ENCODE measurements at places on chromosomes 1 and 21.

GRCh38 chr1:234862360-234862943 lies 252.5 kb upstream of the IRF2BP2 start:
- DNase-seq, result no peak

GRCh38 chr1:209768354-209768774 lies 12.5 kb downstream of the TRAF3IP3 start:
- peak; percentile 96 for DNase-seq

GRCh38 chr1:162111572-162111971 lies 42.1 kb downstream of the NOS1AP start:
- DNase-seq, result no peak

DNA sequence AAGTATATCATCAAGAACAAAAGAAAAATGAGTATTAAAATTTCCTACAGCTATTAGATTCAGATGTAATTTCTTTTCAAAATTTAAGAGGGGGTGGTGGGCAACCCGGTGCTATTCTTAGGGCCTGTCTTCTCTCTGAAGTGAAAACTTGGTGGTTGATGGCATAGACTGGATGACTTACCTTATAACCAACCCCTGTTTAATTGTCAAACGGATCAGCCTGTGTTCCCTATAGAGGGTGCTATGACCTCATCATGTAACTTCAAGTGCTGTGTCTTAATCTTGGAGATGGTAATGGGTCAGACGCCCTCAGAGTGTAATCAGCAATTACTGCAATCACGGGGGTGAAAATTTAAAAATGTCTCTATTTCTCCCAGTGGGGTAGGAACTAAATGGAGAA lies 176.2 kb downstream of the PCP4 start:
- DNase-seq, result no peak

- no peak for DNase-seq
These were observed 239.9 kb upstream of the IRF2BP2 start for GRCh38 chr1:234849832-234850231.

- no peak for DNase-seq
These were observed 1.3 kb downstream of the BRINP3 start for GRCh38 chr1:190476321-190476720.

DNA sequence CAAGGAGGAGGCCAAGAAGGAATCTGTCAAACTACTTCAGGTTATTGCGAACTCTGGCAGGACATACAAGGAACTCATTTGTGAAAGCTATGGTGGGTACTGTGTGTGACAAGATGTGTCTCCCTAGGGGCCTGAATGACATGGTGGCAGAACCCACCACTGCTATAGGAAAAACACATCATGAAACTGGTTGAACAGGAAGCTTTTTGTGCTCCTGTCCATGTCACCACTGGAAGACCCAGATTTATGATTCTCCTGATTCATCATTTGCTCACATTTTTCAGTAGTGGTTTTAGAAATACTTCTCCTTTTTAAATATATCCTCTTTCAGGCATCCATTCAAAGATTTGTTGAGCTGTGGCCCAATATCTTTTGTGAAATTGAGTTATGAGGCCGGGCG lies 23.6 kb downstream of the ARMH1 start:
- no peak for DNase-seq

DNA sequence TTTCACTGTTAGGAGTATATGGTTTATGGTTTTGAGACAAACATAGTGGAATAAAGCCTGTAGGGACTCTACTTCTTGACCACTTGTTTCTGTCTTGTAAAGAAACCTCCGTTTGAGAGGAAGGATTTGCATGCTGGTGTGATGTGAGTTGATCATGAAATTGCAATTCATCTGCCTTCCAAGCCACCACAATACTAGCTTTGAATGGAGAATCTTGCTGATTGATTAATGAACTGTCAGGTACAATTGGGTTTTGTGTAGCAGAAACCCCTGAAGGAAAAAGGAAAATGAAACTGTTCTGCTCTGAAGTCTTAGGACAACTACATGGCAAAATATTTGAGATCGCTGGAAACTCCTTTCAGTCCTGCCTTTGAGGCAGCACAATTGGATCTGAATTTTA lies 90.7 kb downstream of the VPS13D start:
- DNase-seq, result peak; percentile 32

GRCh38 chr1:31618916-31619846 lies 1.7 kb downstream of the HCRTR1 start:
- no peak for DNase-seq

DNA sequence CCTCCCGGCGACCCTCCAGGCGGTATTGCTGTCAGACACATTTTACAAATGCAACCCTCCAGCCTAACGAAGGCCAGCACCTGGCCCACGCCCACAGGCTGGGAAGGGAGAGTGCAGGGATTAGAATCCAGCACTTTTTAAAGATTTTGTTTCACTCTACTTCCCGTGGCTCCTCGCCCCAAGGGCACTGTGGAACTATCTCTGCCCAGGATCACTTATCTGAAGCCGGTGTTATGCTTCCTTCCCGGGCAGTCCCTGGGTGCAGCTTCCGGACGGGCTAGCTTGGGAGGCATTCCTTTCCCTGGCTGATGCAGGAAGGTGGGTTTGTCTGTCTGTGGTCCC lies 35.8 kb downstream of the CCN1 start:
- no peak for DNase-seq

GRCh38 chr1:202857136-202857610 lies 31.8 kb downstream of the RABIF start:
- no peak for DNase-seq

DNA sequence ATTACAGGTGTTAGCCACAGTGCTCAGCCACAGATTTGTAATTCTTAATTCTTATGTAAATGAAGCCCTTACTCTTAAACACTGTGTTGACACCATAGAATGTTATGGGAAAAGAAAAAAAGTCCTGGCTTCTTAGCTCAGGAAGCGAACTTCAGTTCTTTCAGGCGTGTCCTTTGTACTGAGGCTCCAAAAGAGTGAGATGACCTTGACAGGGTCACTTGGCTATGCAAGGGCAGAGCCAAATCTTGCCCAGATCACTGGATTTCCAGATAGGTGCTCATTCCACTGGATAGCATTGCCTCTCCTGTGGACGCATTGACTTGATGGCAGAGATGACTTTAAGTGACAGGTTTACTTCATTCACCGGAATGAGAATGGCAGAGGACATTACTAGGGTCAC lies 4.8 kb downstream of the NFYC start:
- DNase-seq, result no peak

GRCh38 chr1:191698246-191698645 lies 460.0 kb upstream of the RGS18 start:
- no peak for DNase-seq

DNA sequence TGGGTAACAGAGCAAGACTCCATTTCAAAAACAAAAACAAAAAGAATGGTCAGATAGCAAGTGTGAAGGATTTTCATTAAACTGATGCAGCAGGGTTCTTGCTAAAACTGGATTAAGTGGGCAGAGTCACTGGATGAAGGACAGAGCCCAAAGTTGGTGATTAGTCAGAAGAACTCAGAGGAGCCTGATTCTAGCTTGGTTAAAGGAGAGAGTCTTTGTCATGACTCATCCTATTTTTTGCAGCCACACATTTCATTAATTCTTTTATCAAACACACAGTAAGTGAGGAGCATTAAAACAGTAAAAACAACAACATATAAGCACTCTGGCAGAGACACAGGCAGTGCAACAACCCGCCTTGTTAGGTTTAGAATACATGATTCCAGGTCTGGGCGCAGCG lies 56.0 kb upstream of the EDARADD start:
- no peak for DNase-seq

GRCh38 chr1:183306317-183307042 lies 111.7 kb downstream of the NMNAT2 start:
- peak; percentile 22 for DNase-seq

DNA sequence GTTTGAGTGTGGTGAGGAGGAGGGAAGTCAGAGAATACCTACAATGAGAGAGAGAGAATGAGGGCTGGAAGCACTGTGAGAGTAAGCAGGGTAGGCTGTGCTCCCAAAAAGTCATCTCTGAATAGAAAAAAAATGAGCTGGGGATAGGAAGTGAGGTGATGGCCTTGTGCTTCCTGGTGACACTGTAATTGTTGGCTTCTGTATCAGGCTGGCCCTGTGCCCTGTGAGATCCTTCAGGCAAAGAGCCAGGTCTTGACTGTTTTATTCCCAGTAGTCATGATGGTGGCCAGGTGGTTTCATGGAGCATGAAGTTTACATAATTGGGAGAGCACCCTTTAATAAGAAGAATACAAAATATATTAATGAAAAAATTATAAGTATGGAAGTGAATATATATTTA lies 20.4 kb upstream of the SPATA6 start:
- no peak for DNase-seq

DNA sequence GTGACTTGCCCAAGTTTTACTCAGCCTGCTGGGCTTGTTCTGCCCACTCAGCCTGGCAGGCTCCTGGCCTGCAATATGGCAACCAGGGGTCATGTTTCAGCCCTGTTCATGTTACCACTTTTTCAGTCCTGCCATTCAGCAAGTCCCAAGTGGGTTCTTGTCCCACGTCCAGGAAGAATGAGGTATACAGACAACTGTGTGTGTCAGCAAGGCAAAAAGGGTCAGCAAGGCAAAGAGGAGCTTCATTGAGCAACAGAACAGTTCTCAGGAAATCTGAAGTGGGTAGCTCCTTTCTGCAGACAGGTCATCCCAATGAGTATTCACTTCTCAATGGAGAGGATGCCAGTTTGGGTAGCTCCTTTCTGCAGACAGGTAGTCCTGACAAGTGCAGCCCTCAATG lies 1233.3 kb upstream of the B3GALT2 start:
- no peak for DNase-seq

- no peak for DNase-seq
These were observed 335.0 kb upstream of the GREM2 start for GRCh38 chr1:240946926-240947325.

DNA sequence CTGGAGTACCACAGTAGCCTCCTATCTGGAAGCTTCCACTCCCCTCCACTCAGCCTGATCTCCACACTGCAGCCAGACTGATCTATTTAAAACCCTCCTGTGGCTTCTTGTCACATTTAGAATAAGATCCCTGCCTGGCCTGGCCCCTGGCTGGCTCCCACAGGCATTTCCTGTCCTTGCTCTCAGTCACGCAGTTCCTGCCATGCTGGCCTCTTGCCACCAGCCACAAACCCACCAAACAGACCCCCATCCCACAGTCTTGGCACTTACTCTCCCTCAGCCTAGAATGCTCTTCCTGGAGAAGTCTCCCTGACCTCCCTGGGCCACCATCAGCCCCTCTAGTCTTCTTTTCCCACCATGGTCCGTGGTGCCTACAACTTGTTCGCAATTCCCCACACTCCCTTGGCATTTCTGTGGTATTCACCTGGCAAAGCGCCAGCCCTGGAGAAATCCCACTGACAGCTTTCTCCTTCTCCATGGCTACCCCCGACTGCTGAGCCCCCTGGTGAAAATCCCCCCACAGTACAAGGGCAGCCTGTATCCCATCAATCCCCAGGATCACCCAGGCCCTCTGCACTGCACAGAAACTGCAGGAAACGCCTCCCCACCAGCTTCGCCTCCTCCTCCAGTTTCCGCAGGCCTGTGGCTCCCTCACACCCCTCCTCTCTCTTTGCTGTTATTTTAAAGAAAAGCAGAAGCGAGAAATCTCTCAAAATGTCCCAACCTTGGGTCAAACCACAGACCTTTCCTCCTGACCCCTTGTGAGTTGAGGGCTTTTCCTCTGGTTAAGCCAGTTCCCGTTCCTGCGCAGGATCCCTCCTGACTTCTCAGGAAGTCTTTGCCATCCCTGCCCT lies 94.5 kb downstream of the SYT2 start:
- DNase-seq, result no peak

DNA sequence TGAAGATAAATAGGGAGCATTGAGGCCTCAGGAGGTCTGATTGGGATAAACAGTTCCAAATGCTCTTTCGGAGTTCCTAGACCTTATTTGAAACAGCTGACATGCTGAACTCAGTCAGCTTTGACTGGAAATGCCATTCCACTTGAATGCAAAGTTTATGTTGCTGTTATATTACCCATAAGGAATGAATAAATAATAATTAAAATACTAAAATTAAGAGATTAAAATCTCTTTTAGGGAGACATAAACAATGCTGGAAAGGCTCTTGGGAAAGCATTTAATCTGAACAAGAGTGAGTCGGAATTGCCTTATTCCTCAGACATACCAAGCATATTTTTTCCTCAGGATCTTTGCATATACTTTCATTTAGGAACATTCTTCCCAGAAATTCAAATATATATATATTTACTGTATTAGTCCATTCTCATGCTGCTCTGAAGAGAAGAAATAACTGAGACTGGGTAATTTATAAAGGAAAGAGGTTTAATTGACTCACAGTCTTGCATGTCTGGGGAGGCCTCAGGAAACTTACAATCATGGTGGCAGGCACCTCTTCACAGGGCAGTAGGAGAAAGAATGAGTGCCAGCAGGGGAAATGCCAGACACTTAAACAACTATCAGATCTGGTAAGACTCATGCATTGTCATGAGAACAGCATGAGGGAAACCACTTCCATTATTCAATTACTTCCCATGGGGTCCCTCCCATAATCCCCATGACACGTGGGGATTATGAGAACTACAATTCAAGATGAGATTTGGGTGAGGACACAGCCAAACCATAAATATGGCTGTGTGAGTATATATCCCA lies 318.2 kb upstream of the PLXNA2 start:
- no peak for DNase-seq

- no peak for DNase-seq
These were observed 42.4 kb downstream of the FBXO2 start for GRCh38 chr1:11611638-11612327.

GRCh38 chr1:243735457-243735856 lies 114.6 kb downstream of the AKT3 start:
- no peak for DNase-seq

GRCh38 chr1:176837708-176838107 lies 326.8 kb downstream of the ASTN1 start:
- DNase-seq, result no peak

DNA sequence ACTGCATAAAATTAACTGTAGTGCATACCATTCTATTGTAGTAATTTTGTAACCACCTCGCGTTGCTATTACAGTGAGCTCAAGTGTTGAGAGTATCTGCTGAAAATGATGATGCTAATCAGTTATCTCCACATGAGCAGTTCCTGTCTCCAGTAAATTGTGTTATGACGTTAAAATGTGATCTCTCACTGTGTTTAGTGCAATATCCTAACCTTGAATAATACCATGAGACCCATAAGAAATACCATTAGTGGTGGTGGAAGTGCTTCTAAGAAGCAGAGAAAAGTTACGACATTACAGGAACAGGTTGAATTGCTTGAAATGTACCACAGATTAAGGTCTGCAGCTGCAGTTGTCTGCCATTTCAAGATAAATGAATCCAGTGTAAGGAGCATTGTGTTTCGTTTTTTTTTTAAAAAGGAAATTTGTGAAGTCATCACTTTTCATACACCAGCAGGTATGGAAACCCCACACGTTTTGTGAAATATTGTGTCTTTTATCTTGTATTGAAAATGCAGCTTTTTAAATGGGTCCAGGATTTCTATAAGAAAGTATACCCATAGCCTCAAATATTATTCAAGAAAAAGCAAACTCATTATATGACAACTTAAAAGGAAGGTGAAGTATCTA lies 72.5 kb downstream of the ANGPTL1 start:
- DNase-seq, result no peak

DNA sequence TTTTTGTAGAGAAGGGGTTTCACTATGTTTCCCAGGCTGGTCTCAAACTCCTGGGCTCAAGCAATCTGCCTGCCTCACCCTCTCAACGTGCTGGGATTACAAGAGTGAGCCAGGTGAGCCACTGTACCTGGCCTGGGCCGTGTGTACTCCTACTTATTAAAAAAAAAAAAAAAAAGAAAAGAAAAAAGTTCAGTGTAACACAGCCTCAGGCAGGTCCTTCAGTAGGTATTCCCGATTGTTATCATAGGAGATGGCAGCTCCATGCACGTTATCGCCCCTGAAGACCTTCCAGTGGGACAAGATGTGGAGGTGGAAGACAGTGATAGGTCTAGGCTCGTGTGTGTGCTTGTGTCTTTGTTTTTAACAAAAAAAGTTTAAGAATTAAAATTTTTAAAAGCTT lies 3.3 kb downstream of the ECHDC2 start:
- no peak for DNase-seq

- DNase-seq, result no peak
These were observed 35.6 kb upstream of the RNPC3 start for GRCh38 chr1:103489935-103490334.

Measured in CD4-positive, CD25-positive, alpha-beta regulatory T cell (primary cell).